ENCODE measurements at places on chromosomes 4 and X.
A peak's percentile ranks its signal among the peaks of the same experiment; 100 is the strongest.

DNA sequence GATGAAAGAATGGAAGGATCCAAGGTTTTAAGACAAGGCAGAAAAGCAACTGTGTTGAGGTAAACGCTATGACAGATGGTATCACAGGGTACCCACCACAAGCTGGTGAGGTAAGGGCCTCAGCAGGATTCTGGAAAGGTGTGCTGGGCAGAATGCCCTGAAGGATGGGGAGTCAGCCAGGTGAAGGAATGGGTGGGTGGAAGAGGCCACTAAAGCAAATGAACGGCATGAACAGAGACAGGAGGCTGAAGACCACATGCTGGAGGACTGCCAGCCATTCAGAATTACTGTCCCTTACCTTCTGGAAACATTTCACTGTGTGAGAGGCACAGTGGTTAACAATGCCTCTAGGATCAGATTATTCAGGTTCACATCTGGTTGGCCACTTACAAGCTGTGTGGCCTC is 23.6 kb downstream of the GPRIN3 start:
- DNase-seq: no peak

DNA sequence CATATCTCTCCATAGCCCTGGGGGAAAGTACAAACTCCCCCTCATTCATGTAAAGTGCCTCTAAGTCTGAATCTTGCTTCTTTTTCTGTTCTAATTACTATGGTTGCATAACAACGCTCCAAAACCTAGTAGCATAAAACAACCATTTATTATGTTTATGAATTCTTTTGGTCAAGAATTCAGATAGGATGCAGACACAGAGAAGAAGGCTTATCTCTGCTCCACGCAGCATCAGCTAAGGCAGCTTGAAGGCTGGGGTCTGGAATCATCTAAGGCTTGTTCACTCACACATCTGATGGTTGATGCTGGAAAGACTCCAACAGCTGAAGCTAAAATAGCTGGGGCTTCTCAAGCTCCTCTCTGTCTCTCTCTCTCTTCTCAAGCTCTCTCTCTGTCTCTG is 564.5 kb downstream of the ZNF674 start:
- no peak for DNase-seq

DNA sequence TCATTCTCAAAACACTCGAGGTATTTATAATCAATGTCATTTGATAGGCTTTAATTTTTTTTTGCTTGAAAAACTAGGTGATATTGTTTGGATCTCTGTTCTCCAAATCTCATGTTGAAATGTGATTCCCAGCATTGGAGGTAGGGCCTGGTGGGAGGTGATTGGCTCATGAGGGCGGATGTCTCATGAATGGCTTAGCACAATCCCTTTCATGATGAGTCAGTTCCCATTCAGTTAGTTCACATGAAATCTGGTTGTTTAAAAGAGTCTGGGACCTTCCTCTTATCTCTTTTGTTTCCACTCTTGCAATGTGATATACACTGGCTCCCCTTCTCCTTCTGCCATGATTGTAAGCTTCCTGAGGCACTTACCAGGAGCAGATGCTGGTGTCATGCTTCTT is 638.7 kb downstream of the DMD start:
- no peak for DNase-seq

GRCh38 chrX:136318156-136318555 is 17.4 kb downstream of the ADGRG4 start:
- DNase-seq: no peak

GRCh38 chr4:87575408-87575807 is 32.9 kb upstream of the DSPP start:
- DNase-seq: no peak

GRCh38 chr4:110798687-110799086 is 175.8 kb upstream of the PITX2 start:
- no peak for DNase-seq

- DNase-seq: no peak
These were observed 94.5 kb upstream of the ZNF827 start for GRCh38 chr4:146033149-146033548.

DNA sequence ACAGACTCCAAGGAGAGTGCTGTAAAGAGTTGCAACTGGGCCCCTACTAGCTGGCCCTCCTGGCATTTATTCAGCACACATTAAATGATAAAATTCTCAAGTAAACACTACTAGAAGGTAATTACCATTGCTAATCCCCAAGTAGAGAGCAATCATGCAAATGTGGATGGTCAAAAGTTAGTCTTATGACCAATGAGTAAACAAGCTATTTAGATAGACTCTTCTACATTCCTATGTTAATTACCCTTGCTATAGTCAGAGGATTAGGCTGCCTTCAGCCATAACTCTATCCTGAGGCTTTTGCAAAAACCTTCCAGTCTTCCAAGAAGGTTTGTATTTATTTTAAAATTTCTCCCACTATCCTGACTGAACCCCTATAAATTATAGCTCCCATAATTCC is 28.3 kb upstream of the HPGD start:
- DNase-seq: no peak

DNA sequence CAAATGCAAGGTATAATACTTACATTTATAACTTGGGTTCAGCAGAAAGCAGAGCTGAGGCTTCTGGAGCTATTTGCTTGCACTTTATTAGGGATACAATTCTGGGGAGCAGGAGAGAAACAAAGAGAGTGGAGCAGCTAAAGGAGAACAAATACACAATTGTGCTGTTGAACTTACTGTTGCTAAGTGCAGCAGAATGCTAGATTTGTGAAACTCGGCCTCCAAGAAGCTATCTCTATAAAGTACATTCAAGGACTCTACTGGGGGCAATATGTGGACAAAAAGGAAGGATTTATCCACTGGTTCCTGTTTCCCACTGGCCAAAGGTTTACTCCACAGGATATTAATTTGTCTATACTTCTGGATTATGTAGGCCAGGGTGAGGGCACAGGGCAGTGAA is 86.8 kb downstream of the PPP1R2C start:
- no peak for DNase-seq

DNA sequence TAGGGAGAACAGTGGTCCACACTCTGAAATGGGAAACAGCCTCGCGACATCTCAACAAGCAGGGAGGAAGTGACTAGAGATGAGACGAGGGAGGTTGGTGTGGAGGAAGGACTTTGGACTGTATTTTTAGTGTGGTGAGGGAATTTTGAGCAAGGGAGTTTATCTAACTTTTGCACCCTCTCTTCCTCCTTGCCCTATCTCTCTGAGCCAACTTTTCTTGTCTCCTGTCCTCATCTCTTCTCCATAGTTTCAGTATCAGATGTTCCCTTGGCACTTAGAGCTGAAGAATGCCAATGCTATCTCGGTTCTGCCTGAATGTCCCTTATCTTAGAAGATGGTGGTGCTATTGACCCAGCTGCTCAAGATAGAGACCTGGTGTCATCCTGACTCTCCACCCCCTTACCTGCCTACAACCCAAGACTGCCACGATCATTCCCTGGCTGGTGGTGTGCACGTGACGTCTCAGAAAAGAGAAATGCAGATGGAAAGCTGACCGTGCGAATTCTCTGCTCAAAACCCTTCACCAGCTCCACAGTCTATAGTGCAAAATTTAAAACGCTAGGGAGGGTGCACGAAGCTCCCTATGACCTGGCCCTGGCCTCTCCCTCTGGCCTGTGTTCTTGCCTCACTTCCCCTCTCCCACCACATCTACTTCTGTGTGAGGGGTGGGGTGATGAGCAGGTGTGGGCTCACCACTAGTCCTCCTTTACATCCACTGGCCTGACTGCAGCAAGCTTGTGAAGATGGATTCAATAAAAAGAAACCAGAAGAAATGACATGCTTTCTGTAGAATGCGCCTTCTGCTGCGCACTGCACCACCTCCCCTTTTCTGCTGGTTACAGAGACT is 20.9 kb downstream of the MPP1 start:
- DNase-seq: no peak

DNA sequence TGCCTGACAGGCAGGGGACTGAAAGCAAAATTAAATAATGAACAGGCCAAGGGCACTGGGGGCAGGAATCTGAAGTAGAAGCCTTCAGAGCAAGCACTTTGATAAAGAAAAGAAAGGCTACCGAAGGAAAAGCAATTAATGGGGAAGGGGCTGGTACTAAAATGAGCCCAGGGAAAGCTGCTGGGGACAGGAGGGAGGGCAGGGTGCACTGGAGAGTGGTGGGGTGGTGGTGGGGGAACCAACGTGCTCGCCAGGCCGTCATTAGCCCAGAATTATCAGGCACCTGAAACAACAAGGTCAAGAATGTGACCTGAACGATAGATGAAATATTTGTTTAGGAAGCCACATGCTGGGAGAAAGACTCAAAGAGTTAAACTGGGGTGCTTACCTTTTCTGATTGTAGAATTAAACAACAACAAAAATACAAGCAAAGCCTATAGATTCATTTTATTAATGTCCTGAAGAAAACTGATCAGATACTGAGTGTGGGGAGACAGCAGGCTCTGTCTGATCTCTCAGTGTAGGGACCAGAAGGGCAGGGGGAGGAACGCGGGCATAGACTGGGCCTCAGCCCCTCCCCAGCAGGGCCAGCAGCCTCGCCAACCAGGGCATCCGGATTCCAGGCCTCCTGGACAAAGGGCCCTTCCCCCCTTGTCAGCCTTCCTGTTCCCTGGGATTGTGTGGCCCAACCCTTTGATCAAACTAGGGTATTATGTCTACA is 239.7 kb upstream of the KLF3 start:
- no peak for DNase-seq

GRCh38 chr4:11894977-11895376 is 466.3 kb upstream of the HS3ST1 start:
- no peak for DNase-seq

DNA sequence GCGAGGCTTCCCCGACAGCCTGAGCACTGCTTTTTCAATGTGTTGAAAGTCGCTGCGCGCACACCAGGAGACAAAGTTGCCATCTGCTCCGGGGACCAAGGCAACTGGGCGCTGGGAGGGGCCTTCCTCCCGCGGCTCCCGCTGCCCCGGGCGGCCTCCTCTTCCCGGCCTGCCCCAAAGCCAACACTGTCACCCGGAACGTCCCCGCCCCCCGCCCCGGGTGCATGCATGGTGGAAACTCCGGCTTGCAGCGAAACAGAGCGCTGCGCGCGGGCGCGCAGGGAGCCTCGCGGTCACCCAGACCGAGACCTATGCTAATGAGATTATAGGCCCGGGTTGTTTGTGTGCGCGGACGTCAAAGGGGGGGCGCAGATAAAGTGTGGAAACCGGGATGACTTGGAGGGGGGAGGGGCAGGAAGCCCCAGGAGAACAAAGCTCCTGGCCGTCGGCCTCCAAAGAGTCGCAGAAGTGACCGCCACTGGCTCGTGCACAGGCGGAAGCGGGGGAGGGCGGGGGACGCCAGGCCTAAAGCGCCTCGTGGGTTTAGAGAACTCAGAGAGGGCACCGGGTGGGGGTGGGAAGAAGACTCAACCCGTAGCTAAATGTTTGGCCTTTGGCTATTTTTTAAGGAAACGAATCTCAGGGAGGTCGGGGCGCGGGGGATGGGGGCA is 88.8 kb downstream of the BCOR start:
- DNase-seq: peak; percentile 39

DNA sequence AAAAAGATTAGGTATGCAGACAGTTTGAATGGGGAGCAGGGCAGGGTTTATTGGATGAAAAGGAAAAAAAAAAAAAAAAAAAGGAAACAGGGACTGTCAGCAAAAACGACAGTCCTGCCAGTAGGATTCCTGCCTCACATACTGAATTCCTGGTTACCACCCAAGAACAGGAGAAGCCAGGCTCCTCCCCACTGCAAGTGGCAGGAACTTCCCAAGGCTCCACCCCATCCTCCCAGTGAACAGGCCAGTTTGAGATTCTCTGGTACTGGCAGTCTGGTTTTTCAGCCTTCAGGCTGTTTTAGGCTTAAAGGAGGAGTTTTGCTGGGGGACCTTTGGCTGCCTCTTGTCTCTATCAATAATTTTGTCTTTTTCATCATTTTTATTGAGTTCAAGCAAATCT is 360.0 kb upstream of the CXorf51A start:
- DNase-seq: no peak

DNA sequence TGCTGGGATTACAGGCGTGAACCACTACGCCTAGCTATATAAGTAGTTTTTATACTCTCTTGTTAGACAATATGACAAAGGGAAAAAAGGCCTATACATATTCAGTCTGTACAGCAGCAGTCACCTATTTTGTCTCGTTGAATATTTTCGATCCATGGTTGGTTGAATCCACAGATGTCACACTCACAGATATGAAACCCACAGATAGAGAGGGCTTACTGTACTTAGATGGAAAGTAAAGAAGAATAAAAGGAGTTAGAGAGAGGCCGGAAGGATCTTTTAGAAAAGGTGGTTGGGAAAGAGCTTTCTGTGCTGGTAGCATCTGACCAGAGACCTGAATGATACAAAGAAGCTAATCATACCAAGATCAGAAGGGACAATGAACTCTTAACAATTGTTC is 38.3 kb upstream of the SPINK2 start:
- DNase-seq: no peak

DNA sequence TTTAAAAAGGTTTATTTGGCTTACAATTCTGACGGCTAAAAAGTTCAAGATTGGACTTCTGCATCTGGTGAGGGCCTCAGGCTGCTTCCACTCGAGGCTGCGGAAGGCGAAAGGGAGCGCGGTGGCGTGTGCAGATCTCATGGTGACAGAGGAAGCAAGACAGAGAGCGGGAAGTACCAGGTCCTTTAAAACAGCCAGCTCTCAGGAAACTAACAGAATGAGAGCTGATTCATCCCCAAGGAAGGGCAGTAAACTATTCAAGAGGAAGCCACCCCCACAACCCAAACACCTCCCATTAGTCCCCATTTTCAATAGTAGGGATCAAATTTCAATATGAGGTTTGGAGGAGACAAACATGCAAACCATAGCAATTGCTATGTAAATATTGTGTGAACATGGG is 2144.2 kb upstream of the AGA start:
- no peak for DNase-seq

- DNase-seq: no peak
These were observed 35.8 kb downstream of the MEPE start for GRCh38 chr4:87868522-87868921.

DNA sequence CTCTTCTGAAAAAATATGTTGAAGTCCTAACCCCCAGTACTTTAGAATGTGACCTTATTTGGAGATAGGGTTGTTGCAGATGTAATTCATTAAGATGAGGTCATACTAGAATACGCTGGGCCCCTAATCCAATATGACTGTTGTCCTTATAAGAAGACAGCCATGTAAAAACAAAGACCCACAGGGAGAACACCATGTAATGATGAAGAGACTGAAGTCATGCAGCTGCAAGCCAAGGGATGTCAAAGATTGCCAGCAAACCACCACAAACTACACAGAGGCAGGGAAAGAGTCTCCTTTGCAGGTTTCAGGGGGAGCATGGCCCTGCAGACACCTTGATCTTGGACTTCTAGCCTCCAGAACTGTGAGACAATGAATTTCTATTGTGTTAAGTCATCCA is 37.4 kb downstream of the CXorf58 start:
- no peak for DNase-seq

DNA sequence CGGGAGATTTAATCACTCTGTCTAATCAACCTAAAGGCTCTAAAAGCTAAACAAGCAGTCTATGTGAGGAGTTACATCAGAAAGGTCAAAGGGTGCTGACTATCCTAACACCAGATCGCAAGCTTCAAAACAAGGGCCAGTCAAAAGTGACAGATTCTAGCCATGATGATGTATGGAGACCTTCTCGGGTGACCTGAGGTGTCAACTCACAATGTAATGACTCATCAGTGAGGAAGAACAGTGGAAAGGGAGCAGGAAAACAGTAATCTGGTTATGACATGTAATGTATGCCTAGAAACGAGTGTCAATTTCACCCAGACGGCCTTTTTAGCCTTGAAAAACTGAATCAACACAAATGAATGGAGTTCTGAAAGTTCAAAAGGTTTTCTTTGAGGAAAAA is 375.3 kb downstream of the IDS start:
- DNase-seq: no peak

GRCh38 chr4:105840426-105841174 is 54.7 kb upstream of the NPNT start:
- no peak for DNase-seq

GRCh38 chrX:105910563-105911105 is 88.3 kb downstream of the NRK start:
- no peak for DNase-seq

Measured in activated naive CD4-positive, alpha-beta T cell treated with Interleukin-2 at 50 U/mL for 16 hours (primary cell).